ENCODE measurements at places on chromosomes 6 and 20.

GRCh38 chr20:57398901-57399535, 7.8 kb downstream of the RBM38 start:
- DNase-seq = no peak

GRCh38 chr20:56380375-56380774, 11.6 kb downstream of the AURKA start:
- no peak for DNase-seq

- DNase-seq = no peak
Observed at GRCh38 chr20:54267483-54268003, 59.7 kb downstream of the PFDN4 start.

DNA sequence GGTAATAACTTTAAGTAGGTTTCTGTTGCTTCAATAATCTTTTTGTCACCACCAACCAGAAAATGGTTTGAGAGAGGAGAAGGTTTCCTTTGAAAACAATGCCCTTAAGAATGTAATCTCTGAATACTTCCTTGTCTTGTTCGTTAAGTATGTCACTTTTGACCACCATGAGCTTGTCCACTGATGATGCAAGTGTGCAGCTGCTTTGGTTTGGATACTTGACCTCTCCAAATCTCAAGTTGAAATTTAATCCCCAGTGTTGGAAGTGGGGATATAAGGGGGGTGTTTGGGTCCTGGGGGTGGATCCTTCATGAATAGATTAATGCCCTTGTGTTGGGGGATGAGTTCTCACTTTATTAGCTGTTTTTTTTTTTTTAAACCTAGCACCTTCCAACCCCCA, 985.4 kb downstream of the EPHA7 start:
- no peak for DNase-seq

DNA sequence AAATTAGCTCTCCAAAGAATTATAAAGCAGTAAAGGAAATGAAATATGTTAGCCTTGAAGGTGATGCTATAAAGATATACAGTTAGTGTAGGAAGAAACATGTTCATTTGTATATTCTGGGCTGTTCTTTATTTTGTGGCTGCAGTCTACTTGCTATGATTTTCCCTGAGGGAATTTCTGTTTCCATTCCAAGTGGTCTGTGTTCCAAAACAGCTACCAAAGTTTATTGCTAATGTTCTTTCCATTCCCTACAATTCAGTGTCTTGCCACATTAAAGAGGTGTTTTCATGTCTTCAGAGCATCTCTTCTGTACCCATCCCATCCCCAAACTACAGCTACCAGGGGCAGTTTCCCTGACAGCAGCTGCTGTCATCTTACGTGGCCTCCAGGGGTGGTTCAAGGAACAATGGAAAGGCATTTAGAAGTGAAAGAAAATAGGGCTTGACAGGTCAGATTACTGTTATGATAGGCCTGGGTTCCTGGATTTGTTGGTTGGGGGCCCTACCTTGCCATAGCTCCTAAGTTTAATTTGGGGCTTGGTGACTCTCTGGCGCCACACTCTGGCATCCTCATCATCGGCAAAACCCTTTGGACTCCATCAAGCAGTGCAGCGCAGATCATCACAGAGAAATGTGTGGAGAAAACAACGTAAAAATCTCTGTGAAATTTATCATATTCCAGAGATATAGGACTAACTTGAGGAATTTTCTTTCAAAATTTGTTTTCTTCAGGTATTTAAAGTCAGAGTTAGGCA, 33.8 kb upstream of the AIG1 start:
- DNase-seq = no peak

DNA sequence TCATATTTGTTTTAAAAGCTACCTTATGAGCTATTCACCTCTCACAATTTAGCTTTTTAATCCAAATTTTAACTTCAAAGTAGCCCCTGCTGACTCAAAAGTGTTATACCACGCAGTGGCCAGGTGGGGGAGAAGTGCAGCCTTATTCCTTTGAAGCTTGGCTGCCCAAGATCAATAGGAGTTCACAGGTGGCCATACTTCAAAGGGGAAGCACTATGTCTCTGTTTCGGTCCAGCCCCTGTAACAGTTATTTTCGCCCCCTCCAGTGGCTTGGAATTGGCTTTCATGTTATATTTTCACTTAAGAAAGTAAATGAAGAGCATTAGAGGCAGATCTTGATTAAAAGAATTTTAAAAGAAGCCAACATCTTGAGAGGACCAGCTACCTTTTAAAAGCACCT, 608.4 kb downstream of the EPHA7 start:
- DNase-seq = peak; percentile 2

GRCh38 chr6:121993362-121993761, 406.1 kb upstream of the HSF2 start:
- no peak for DNase-seq

- DNase-seq = no peak
Observed at GRCh38 chr6:127937747-127938146, 36.9 kb upstream of the THEMIS start.

DNA sequence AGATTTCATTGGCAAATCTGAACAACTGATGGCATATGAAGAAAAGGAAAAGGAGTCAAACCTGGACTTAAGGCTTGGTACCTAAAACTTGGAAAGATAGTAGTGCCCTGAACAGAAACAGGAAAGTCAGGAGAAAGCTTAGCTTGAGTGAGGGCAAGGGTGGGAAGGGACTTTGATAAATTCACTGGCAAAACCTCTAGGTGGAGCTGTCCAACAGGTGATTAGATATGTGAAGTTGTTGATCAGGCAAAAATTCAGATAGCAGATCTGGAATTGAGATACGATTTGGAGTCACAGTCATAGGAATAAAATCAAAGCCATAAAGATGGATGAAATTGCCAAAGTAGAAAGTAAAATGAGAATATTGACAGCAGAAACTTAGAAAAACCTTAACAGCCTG, 16.1 kb upstream of the ZNF292 start:
- DNase-seq = peak; percentile 37

DNA sequence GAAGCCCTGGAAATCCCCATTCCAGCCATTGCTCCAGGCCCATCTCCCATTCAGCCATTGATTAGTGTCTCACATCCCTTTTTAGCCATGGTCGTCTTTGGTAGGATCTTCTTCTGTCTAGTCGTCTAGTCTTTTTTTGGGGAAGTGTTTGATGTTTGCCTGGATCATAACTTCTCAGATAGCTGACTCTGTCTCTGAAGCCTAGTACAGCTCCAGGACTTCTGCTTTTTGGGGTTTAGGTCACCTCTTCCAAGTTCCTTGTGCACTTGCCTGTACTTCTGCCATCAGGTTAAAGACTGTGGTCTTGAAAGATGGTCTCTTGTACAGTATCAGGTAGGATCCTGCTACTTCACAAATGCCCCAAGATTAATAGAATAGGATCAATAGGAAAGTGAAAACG, 553.5 kb downstream of the PKHD1 start:
- no peak for DNase-seq

GRCh38 chr6:142819603-142820337, 125.2 kb downstream of the HIVEP2 start:
- DNase-seq = peak; percentile 37

DNA sequence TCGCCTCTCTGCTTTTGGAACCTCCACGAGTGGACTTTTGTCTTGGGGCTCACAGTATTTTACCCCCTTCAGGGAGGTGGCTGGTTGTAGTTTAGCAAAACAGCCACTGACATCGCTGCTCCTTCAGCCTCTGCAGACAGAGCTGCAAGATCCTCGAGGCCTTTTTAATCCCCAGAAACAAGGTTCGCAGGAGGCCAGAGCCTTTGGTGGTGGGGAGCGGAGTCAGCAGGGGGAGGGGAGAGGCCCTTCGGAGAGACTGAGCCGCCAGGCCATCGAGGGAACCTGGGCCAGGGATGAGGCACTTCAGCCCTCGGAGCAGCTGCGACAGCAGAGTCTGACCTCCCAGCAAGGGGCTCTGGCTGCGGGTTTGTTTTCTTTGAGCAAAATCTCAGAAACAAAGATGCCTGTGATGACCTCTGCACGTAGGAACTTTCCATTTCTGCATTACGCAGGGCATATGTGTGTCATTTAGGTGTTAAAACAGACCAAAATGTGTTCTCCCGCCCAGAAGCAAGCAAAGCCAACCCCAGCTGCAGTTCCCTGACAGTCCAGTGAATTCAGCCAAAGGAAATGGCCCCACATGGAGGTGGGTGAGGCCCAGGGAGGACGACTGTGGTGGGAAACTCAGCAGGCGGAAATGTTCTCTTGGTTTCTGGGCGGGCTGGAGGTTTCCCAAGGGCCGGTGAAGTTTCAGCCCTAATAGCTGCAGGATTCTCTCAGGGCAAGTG, 171.2 kb upstream of the SULF2 start:
- no peak for DNase-seq
